ENCODE measurements at places on chromosomes 4 and X.

GRCh38 chr4:38667085-38667893 lies 3.3 kb downstream of the KLF3 start:
- DNase-seq, result peak; percentile 76

GRCh38 chrX:40093586-40093985 lies 4.2 kb downstream of the BCOR start:
- no peak for DNase-seq

- no peak for DNase-seq
These were observed 277.5 kb upstream of the GK2 start for GRCh38 chr4:79685542-79685941.

GRCh38 chr4:57591073-57591472 lies 480.9 kb upstream of the IGFBP7 start:
- no peak for DNase-seq

DNA sequence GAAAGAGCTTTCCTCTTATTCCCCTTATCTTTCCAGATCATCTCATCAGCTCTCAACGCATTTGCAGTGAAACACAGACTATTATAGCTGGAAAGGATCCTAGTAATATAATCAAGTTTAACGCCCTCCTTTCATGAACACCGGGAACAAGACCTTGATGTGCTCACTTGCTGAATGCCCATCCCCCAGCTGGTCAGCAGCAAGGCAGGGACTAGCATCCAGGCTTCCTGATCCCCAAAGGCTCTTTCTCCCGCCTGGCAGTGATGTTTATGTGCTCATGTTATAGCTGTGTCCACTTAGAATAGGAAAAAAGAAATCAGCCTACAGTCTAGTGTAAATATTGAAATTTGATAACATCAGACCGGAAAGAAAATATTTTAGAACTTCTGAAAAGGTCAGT lies 24.6 kb downstream of the GPC4 start:
- no peak for DNase-seq

DNA sequence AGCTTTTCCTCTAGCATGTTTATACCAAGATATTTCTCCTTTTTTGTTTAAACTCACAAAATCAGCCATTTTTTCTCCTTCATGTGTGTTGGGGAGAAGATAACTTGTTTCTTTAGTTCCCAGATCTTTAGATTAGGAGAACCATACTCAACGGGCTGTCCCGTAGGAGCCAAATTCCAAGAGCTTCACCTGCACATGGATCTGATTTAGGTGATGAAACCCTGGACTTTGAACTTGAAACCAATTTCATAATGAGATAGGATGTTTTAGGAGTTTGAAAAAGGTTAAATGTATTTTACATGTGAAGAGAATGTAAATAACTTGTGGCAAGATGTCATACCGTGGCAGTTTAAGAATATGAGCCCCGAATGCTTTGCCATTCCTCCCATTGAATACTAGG lies 280.0 kb upstream of the PCDH18 start:
- DNase-seq, result no peak

DNA sequence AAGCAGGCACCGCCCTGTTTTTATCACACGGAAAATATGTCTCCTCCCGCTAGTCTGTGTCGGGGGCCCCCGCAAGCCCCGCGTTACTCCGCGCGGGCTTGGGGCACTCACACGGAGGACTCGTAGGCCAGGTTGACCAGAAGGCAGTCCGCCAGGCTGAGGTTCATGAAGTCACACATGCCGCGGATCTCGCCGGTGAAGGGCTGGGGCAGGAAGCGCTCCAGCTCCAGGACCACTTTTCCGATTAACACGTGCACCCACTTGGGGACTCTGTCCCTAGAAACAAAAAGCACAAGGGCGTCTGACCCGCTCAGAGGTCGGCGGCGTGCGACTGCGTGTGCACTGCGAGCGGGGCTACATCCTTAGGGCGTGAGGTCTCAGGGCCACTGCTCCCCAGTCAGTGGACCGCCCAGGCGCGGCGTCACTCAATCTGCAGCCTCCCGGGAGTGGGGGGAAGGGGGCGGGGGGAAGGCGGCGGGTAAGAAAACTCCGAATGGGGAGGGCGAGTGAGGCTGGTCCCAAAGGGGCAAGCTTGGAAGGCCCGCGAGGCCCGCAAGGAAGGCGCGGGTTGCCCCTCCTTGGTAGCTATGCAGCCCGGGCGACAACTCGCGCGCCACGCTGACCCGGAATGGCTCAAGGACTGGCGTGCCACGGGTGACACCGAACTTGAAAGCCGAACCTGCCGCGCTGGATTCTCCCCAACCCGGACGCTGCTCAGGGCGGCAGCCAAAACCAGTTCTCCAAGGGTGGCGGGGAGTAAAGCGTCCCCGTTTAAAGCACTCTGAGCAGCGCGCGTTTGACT lies 722 bp downstream of the NAAA start:
- peak; percentile 90 for DNase-seq

DNA sequence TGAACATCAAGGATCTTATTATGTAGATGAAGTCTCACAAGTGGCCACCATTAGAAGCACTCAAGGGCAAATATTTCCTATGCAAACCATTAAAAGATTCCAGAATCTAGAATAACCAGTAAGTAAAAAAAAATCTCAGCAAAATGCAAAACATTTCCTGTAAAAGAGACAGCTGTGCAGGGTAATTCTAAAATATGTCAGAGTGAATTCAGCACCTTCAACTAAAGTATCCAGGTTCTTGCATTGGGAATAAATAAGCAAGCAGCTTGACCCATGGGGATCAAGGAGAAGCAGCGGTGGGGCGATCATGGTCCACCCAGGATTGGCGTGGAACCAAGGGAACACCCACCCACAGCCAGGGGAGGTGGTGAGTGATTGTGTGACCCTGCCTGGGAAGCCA lies 2188.9 kb downstream of the PCDH7 start:
- no peak for DNase-seq

DNA sequence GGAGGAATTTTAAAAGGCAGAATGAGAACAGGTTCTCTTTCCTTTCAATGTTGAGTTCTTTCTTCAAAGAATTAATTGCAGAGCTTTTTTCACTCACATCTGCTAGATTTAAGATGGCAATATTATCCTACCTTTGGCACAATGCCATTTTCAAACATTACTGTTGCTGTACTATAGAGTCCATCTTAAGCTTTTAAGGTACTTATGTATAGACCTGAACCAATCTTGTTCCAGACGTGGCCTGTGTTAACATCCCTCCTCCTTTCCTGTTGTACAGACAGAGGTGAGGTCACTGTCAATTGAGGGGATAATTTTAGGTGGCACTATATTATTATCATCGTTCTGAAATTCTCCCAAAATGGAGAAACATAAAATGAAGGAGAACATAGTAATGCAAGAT lies 53.0 kb upstream of the MYOZ2 start:
- no peak for DNase-seq

DNA sequence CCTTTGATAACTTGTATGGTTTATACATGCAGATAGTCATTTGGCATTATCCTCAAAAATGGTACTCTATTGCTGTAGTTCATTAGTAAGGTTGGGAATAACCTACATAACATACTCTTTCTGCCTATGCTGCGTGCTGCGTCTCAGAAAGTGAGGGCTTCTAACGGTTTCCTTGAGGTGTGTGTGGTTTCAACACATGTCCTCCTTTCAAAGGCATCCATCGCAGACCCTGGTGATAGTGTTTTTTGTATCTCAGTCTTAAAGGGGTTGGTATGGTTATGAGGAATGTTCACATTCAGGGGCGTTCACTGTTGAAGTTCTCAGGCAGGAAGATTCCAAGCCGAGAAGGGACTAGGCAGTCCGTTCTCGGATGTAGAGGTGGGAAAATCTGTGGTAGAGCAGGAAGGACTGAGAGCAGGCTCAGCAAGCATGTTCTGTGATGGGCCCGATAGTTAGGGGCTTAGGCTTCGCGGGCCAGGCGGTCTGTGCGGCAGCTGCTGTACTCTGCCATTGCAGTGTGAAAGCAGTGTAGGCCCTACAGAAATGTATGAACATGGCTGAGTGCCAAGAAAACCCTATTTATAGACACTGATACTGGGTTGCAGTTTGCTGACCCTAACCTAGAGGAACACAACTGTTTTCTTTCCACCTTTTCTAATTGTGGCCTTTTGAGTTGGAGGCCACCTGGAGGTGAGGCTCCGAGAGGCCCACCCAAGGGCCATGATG lies 123.2 kb downstream of the GPR143 start:
- DNase-seq, result no peak

- no peak for DNase-seq
These were observed 37.4 kb upstream of the DHRSX start for GRCh38 chrX:2538031-2538757.

GRCh38 chr4:140005699-140006098 lies 148.3 kb downstream of the MAML3 start:
- DNase-seq, result no peak

GRCh38 chr4:7645158-7645557 lies 210.4 kb upstream of the PSAPL1 start:
- no peak for DNase-seq

DNA sequence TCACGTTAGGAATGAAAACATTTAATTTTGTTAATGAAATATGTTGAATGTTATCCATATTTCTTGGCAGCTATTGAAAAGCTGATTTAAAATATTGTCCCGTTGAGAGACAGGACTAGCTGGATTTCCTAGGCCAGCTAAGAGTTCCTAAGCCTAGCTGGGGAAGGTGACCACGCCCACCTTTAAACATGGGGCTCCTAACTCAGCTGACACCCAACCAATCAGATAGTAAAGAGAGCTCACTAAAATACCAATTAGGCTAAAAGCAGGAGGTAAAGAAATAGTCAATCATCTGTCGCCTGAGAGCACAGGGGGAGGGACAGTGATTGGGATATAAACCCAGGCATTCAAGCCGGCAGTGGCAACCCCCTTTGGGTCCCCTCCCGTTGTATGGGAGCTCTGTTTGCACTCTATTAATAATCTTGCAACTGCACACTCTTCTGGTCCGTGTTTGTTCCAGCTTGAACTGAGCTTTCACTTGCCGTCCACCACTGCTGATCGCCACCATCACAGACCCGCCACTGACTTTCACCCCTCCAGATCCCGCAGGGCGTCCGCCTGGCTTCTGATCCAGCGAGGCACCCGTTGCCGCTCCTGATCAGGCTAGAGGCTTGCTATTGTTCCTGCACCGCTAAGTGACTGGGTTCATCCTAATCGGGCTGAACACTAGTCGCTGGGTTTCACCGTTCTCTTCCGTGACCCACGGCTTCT lies 308.9 kb downstream of the GLUD2 start:
- DNase-seq, result no peak

DNA sequence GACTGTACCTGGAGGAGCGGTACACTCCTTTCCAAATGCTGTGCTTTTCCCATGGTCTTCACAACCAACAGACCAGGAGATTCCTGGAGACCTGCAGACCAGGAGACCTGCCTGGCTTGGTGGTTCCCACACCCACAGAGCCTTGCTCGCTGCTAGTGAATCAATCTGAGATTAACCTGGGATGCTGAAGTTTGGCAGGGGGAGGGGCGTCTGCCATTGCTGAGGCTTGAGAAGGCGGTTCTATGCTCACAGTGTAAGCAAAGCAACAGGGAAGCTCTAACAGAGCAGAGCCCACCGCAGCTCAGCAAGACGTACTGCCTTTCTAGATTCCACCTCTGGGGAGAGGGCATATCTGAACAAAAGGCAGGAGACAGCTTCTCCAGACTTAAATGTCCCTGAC lies 34.5 kb upstream of the FAAH2 start:
- no peak for DNase-seq

- DNase-seq, result no peak
These were observed 32.9 kb downstream of the GAB1 start for GRCh38 chr4:143369552-143369951.

GRCh38 chr4:121819216-121819965 lies 4.3 kb downstream of the CCNA2 start:
- no peak for DNase-seq

Measured in activated naive CD4-positive, alpha-beta T cell treated with anti-CD3 and anti-CD28 coated beads, Interleukin-2, amount 10 ng/mL, durations not matched to agents 7 days and 5 days (primary cell).